ENCODE measurements at places on chromosomes 5 and 9.
A peak's percentile ranks its signal among the peaks of the same experiment; 100 is the strongest.

GRCh38 chr5:170293273-170293672 is 4.3 kb downstream of the LCP2 start:
- DNase-seq = no peak

GRCh38 chr5:18811661-18812060 is 1176.3 kb downstream of the CDH18 start:
- DNase-seq = no peak

- no peak for DNase-seq
Measured at GRCh38 chr5:110590187-110590586, 136.3 kb downstream of the TMEM232 start.

GRCh38 chr5:120545007-120545406 is 80.9 kb downstream of the PRR16 start:
- no peak for DNase-seq

DNA sequence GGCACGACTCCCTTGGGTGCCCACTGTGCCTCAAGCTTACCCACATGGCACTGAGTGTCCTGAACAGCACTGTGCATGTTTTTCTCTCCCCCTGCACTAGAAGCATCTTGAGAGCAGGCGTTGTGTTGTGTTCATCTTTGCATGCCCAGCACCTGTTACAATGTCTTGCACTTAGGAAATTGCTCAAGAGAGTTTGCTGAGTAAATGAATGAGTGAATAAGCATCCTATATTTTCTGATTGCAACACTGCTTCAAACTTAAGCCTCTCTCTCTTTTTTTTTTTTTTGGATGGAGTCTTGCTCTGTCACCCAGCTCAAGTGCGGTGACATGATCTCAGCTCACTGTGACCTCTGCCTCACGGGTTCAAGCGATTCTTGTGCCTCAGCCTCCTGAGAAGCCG is 94.5 kb downstream of the LMNB1 start:
- DNase-seq = no peak

DNA sequence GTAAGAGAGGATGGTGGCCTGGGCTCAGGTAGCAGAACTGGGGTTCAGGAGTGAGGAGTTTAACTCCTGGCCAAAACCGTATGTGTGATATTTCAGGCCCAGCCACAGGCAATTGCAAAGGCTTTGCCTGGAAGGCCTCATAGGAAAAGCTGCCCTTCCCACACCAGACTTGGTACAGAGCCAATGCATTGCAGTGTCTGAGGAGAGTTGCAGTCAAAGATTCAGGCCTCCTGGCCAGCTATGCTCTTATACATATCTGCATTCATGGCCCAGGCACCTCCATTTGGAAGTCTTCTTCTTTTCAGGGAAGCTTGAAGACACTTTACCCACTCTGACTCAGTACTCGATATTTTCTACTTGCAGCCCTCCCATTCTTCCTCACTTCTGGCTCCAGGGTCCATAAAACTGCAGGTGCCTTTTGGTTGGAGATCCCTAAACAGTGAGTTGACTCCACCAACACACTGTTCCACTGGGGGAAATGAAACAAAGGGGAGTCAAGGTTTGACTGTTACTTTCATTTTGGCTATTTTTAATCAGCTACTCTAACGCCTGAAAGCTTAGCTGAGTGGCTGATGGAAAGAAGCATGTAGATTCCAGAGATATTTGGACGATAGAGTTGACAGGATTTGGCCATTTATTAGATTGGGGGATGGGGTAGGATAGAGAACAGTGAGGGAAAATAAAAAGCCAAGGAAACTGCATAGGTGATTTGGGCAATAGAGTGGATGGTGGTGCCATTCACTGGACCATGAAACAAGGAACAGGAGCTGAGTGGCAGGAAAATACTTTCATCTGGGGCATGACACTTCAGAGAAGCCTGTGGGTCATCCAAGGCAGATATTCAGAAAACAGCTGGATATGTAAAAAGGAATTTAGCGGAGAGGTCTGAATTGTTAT is 30.6 kb upstream of the IL33 start:
- peak; percentile 24 for DNase-seq

GRCh38 chr9:19102181-19102630 is 498 bp downstream of the HAUS6 start:
- DNase-seq = peak; percentile 24

- DNase-seq = no peak
Measured at GRCh38 chr5:16554110-16554509, 62.7 kb downstream of the RETREG1 start.

- no peak for DNase-seq
Measured at GRCh38 chr9:107942856-107943255, 453.3 kb upstream of the KLF4 start.

- no peak for DNase-seq
Measured at GRCh38 chr5:68251386-68251785, 35.8 kb downstream of the PIK3R1 start.

DNA sequence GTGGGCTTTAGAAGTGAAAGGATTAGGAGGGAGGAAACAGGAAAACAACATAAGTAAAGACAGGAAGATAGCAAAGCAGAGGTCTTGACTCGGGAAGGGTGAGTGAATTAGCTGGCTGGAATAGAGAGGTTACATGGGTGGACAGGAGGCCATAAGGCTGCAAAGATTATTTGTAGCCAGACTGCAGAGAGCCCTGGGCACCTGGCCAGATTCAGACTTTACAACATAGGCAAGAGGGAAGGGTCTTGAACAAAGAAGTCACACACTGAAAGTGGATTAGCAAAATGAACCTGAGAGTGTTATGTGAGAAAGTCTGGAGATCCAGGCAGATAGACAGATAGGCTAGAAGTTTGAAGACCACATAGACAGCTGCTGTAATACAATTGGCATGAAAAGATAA is 29.7 kb upstream of the CER1 start:
- no peak for DNase-seq
